ENCODE measurements at places on chromosomes 12 and 14.

- DNase-seq, result no peak
Observed at GRCh38 chr14:100584056-100585031, 2.9 kb downstream of the BEGAIN start.

DNA sequence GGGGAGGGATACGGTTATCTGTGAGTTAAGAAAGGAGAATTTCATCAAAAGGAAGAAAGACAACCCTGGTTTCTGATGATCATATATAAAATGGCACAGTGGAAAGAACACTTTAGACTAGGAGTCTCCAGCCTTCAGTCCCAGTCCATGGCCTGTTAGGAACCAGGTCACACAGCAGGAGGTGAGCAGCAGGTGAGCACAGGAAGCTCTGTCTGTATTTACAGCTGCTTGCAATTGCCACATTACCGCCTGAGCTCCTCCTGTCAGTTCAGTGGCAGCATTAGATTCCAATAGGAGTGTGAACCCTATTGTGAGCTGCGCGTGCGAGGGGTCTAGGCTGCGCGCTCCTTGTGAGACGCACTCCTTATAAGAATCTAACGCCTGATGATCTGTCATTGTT lies 137.9 kb downstream of the BTG1 start:
- DNase-seq, result no peak

GRCh38 chr12:75823475-75823874 lies 208.1 kb downstream of the PHLDA1 start:
- no peak for DNase-seq

- DNase-seq, result no peak
Observed at GRCh38 chr14:68632054-68632895, 160.6 kb downstream of the ZFP36L1 start.

DNA sequence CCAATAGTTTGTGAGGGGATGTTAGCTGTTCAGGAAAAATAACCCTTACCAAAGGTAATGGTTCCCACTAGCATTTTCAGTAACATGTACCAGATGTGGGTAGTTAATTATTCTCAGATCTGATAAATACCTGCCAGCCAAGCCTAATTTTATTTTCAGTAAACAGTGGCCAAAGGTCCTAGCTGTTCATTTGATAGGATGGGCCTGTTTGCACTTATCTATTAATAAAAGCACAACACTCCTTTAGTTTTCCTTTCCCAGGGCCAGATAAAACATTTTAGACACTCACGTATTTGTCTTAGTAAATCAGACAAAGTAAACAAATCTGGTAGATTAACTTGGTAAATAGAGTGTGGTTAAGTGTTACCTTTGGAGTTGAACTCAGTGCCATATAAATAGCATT lies 345.1 kb downstream of the RAD51B start:
- DNase-seq, result peak; percentile 94

DNA sequence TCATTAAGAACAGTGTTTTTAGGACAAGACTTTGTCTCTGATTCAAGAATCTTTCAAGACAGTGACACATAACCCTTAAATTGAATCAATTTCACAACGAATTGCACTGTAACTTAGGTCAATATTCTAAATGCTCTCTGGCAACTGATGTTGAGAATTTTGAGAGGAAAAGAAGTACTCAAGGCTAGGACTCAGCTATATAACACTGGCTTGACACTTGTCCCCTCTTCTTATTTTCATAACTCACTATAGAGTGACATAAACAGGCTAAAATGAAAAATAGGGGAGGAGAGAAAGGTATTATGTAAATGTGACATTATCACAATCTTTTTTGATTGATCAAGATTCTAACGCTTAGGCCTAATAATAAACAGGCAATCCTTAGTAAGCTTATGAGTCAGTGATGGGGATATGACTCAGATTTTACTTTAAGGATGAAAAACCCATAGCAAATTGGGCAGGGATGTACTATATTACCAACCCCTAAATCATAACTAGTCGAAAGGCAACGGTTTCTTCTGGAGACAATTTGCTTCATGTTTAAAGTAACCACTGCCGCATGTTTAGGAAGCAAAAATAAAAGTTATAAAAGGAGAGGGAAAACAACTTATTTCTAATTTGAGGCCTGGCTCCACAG lies 10.9 kb downstream of the BTG1 start:
- DNase-seq, result no peak

DNA sequence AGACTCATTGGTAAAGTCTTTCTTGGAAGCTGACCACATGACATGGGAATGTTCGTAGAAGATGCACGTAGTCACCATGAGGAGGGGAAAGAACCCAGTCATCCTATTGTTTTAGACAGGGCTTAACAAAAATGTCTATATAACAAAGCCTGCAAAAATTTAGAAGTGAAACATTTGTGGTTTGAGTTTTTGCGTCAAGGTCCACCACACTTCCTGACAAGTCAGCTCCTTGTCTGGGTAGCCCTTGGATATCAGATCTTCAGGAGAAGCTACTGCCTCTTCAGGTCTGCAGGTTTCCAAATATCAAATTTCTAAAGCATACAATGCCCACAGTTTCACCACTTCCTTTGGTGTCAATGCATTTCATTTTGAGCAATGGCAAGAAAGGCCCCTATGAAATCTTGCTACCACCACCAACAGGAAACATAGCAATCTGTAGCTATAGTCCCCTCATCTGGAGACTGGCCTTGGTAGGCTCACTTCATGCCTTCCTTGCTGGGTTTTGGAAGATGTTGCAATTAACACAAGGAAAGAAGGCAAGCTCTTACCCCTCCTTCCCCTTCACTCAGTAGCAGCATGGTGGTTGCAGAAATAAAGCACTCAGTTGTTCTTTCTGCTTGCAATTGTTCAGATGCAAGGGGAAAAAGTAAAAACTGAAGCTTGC lies 235.2 kb downstream of the PCNX1 start:
- DNase-seq, result no peak

DNA sequence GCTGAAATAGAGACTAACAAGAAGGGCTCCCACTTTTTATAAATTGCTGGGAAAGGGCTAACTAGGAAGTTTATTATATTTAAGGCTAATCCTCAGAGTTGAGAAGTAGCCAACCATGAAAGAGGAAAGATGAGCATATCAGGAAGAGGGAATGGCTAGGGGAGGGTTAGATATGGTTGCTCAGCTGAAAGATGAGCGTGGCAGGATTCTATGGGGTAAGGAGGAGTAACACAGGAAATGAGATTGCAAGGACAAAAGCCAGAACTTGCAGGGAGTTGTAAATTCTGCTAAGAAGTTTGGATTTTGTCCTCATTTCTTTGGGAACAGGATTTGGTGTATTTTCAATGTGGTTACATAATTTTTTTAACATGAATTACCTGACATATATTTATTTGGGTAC lies 127.4 kb upstream of the ATP2B1 start:
- DNase-seq, result no peak

DNA sequence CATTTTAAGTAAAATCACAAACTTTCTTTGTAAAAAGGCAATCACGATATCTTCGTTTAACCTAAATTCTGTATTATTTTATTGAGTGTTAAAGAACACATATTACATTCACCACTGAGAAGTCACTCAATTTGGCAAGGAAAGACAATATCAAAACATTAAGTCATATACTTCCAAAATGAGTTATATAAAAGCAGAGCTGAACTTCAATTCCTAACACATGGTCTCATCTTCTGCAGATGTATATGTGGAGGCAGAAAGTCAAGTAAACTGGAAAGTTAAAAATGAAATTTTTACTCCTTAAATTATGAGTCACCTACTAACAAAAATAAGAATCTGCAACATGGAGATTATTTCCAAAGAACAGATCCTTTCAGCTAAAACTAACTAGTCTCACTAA lies 28.7 kb downstream of the BMAL2 start:
- no peak for DNase-seq

GRCh38 chr14:71764701-71765382 lies 167.4 kb upstream of the RGS6 start:
- DNase-seq, result no peak

DNA sequence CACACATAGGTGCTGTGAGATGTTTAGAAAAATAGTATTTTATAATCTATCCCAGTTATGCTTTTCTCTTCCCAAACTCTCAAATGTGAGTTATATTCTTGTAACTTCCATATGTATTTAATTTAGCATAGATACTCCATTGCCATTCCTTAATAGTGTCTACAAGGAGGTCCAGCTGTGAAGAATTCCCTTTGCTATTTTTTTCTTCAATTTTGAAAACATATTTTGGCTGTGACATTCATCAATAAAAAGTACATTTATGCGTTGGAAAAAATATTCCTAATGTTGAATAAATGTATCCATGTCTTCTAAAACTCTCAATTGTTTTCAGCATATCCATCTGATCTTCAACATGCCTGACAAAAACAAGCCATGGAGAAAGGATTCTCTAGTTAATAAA lies 1402.0 kb upstream of the SEL1L start:
- DNase-seq, result no peak

DNA sequence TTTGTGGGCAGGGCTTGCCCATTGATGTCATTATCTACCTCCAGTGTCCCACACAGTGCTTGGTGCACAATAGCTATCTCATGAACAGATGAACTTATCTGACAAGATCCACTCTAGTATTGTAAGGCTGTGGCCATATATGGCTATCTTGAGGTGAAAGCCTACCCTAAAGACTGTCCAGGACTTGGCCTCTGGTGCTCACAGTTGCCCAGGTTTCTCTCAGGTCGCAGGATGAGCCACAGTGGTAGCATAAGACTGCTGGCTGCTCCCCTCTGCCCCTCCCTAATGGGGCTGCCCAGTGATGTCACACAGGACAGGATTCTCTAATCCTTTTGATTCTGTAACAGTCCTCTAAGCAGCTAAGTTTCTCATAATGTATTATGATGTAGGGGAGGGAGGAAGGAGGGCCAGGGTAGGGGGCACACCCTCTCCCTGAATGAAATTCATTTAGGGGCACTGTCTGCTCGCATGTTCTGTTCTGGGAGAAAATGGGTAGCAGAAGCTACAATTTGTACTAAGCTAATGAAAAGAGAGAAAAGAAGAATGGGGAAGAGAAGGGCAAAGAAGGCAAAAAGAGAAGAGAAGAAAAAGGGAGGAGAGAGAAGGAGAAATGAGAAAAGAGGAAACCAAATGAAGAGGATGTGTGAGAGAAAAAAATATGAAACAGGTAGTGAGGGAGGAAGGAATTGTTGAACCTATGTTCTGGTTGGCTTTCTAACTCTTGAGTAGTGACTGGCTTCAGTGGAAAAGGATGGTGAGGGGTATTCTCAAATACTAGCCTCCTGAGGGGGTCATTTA lies 3.4 kb upstream of the PPM1A start:
- DNase-seq, result no peak

- peak; percentile 4 for DNase-seq
Observed at GRCh38 chr14:70366911-70367310, 7.4 kb upstream of the COX16 start.

GRCh38 chr12:67593041-67593440 lies 55.5 kb upstream of the DYRK2 start:
- peak; percentile 87 for DNase-seq

DNA sequence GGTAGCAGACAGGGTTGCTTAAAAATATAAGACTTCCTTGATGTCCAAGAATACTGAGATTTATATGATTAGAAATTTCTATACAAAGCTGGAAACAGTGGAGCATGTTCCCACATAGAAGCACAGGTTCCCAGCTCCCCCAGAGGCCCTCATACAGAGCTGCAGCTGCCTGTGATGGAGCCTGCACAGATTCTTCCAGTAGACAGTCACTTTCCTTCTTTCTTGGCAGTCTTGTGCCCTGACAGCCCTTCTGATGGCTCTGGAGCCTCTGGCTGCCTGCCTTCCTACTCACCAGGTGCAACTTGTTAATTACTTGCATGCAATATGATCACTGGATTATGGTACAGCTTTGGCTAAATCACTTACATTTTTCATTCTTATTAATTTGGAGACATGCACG lies 44.4 kb downstream of the BICD1 start:
- no peak for DNase-seq

DNA sequence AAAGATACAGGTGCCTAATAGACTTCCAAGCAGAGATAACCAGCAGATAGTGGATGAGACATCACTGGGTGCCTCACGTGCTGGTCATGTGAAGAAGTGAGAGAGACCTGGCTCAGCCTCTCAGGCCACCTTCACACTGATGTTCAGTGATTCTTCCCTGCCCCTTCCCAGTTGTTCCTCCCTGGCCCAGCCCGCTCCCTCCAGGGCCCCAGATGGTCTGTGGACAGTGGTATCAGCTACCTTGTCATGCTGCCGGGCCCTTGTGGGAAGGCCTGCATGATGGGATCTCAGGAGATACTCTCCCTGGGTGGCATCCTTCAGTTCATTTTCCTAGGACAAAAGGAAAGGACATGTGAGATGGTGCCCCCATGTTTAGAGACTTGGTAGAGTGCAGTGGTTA lies 179.9 kb downstream of the PIWIL1 start:
- DNase-seq, result no peak

DNA sequence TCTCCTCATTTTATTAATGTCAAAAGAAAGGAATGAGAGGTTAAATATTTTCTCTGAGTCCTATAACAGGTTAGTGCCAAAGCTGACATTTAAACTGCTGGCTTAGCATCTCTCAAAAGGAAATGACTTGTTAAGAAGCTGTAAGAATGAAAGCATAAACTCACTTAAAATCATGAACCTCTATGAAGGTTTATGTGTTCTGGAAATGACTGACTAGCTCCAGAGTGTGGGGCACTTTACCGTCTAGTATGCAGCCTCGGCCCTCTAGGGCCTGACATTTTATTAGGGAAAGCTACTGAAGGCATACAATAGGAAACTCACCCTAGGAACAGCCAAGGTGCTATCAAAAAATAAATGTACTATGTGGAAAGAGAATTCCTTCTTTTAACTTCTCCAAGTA lies 35.1 kb downstream of the SPX start:
- no peak for DNase-seq

GRCh38 chr12:15823360-15824128 lies 34.4 kb upstream of the EPS8 start:
- DNase-seq, result no peak

DNA sequence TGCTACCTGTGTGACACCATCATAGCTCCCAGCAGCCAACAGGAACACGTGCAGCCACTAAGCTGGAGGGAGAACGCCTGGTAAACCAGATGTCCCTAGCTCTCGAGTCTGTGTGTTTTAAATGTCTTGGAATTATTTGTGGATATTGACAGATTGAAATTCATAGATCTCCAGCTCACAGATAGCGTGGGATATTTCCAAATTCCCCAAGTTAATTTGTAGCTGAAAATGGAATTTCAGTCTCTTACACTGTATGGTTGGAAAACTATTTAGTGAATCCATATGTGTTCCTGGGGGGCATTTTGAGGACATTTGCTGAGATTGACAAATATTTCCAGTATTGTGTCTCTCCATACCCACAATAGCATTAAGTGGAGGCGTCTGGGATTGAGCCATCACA lies 618.6 kb upstream of the TMEM132C start:
- no peak for DNase-seq

- DNase-seq, result no peak
Observed at GRCh38 chr12:11853126-11853525, 203.7 kb downstream of the ETV6 start.

- no peak for DNase-seq
Observed at GRCh38 chr12:30880061-30880460, 46.5 kb upstream of the TSPAN11 start.

- no peak for DNase-seq
Observed at GRCh38 chr14:102570334-102570995, 22.0 kb upstream of the RCOR1 start.

GRCh38 chr14:28340816-28341215 lies 425.8 kb upstream of the FOXG1 start:
- no peak for DNase-seq

Measured in LNCaP clone FGC (cell line).